ENCODE measurements at places on chromosomes 16 and 17.

DNA sequence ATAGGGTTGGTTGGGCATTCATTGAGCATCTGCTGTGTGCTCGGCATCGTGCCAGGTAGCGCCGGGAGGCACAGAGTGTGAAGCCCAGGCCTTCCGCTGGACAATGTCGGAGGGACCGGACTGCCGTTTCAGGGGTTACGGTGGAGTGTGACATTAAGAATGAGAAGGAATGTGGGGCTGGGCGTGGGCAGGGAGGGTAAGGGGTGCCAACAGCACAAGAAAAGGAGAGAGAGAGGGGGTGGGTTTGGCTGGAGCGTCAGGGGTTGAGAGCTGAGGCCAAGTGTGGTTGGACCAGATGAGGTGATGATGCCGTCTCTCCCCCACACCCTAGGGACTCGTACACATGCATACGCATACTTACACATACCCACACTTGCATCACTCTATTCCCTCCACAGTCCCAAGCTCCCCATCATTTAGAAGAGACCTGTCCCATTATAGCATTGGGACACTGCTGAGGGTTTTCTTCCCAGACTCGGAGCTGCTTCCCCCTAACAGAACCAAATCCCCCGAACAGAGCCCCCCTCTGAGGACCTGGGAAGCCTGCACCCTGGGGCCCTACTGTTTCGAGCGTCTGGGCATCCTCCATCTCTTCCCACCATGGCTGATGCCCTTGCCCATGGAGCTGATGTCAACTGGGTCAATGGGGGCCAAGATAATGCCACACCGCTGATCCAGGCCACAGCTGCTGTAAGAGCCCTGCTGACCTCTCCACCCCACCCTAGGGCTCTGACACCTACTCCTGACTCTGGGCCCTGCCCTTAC is 3.3 kb upstream of the KCTD11 start:
- no peak for DNase-seq

GRCh38 chr17:68356520-68356919 is 65.2 kb downstream of the ARSG start:
- no peak for DNase-seq

GRCh38 chr16:4381072-4381934 is 9.7 kb downstream of the VASN start:
- DNase-seq: no peak

DNA sequence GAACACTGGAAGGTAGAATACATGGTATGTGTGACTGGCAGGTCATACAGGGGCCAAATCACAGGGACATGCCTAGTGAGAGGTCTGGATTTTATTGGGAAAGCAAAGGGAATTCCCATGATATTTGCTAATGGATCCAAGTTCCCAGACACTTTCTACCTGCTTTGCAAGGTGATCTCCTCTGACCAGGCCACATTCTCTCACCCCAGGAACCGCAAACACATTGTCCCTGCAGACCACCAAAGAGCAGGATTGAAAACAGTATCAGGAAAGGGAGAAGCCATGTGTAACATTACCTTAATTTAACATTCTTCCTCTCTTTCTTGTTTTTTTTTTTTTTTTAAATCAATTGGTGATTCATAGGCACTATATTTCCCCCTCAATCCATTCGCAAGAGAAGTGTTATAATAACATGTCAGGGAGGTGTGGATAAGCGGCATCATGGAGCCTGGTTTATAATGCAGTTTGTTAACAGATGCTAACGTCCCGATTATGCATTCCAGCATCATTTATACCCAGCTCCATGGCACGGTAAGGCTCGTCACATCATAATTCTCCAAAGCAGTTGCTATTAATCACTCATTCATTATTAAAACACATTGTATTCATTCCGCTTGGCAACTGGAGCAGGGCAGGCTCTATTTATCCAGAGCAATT is 155.1 kb upstream of the CCL2 start:
- DNase-seq: no peak

DNA sequence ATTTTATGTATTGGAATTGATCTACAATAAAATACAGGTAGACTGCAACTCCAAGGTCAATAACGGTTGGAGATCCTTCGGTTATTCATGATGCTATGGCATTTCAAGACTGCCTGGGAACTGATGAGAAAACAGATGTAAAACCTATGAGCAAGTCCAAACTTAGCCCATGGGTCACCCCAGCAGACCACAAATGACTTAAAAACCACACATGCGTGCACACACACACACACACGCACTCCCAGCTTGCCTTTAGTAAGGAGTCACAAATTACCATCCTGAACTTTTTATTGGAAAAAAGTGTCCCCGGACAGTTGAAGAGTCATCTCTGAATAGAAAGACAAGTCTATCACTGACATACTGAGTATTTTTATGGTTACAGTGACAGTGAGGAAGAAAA is 26.7 kb downstream of the TRIM25 start:
- no peak for DNase-seq

- DNase-seq: no peak
Measured at GRCh38 chr17:55430541-55431288, 9.1 kb upstream of the MMD start.

DNA sequence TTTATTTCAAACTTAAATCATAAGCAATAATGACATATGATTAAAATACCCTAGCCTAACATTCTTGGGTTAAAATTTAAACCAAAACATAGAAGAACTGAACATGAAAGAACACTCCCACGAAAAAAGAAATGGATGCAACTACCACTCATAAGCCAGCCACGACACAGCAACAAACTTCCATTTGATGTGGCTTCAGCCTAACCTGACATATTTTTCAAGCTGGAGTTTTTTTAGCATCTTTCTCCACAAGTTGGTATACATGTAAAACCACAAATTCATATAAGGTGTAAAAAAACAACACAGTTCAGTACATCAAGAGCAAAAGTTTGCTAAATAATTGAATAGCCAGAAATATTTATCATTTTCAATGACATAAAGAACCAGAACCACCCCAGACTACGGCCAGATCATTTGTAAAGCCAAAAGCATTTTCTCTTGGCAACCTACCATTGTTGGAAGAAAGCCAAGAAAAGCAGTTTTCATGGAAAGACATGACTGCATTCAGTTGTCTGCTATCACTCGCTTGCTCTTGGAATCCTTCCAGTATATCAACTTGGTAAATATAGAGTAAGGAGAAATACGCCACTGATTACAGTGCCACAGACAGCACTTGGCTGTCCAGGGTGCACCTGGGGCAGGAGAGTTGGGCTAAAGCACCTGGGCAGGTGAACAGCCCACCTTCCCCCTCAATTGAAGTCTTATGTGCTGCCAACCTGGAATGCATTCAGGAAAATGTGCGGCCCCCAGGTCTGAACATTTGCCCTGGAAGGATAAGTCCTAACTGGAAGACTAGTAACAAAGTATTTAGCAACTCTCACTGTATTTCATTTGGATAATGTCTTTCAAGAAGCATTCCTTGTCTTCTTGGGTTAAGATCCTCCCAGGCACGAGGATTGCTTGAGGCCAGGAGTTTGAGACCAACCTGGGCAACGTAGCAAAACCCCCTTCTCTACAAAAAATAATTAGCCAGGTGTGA is 60.5 kb downstream of the CREBBP start:
- peak; percentile 3 for DNase-seq

All from NCI-H187 treated with DMSO at 0.1 percent for 48 hours (cell line).